T-helper 22 cell (primary cell): ENCODE measurements at places on chromosomes 3 and 15.

DNA sequence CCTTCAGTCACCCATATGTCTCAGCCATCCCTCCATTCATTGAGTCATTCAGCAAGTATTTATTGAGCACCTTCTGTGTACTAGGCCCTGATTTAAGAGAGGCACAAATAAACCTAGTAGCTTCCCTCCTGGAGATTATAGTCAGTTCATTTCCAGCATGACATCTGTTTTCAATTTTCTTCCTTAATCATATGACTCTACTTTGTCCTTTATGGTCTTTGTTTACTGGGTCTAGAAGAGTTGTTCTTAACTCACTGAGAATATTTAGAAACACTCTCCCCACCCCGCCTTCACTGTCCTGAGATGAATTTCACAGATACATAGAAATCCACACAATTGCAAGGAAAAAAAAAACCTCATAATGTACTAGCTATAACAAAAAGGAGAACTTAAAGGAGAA is 44.8 kb upstream of the ADAMTS9 start:
- DNase-seq: no peak

GRCh38 chr15:32994810-32995424 is 199.6 kb downstream of the FMN1 start:
- no peak for DNase-seq

DNA sequence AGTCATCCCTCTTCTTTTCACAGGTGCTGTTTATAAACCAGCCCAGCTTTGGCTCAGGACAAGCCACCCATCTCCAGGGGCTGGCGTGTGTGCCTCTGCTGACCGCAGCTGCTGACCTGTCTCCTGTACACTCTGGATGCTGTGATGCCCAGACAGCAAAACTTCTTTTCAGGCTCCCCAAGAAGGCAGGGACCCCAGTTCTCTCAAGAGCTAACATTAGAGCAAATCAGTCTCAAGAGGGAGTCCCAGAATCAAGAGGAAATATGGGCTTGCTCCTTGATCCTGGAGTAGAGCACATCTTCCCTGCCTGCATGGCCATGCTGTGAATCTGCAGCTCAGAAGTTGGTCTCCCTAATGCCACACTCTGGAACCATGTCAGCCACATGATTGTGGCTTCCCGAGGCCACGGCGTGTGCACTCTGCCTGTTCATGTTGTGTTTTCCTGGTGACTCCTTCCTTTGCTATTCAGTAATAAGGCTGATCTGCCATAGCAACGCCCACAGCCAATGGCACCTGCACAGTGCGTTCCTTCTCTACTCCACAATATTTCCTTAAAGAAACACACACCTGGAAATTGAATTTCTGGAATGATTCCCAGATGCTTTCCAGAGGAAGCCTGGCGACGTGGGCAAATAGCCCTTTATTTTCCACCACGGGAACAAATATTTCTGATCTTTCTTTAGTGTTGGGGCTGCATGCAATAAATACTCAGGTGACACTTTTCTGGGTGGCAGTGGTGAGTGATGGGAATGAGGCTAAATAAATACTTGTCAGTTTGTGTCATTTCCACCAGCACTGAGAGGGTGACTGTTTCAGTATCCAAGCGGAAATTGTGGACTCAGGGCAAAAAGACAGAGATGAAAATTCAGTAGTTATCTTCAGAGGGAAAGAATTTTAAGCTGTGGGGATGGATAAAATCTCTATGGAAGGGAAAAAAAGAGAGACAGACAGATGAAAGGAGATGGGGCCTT is 21.9 kb upstream of the THSD4 start:
- DNase-seq: no peak

- DNase-seq: no peak
Observed at GRCh38 chr3:196321162-196321561, 3.1 kb upstream of the DYNLT2B start.

GRCh38 chr3:89314454-89315098 is 207.2 kb downstream of the EPHA3 start:
- no peak for DNase-seq

GRCh38 chr3:46926871-46927717 is 49.5 kb downstream of the CCDC12 start:
- no peak for DNase-seq

DNA sequence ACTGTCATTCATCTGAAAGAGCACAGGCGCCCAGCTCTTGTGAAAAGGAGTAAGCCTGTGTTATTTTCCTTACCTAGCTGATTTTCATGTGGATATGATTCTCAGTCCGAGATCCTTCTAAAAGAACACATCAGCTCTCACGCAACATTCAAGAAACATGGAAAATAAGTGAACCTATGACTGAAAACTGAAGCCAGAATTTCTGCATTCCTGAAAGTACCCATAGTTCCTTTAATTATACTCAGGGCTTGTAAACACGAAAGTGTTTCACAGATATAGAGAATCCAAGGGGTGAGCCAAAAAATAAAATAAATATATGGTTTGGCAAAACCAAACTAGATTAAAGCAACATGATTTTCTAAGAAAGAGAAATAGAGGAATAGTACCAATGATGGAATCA is 100.8 kb upstream of the CHMP2B start:
- DNase-seq: no peak
